CD4-positive, alpha-beta T cell (primary cell): ENCODE measurements at places on chromosomes 4 and X.
A peak's percentile ranks its signal among the peaks of the same experiment; 100 is the strongest.

GRCh38 chrX:48776818-48777439 lies 9.5 kb upstream of the GATA1 start:
- DNase-seq: no peak

- DNase-seq: no peak
Measured at GRCh38 chr4:57090079-57090478, 20.1 kb downstream of the IGFBP7 start.

DNA sequence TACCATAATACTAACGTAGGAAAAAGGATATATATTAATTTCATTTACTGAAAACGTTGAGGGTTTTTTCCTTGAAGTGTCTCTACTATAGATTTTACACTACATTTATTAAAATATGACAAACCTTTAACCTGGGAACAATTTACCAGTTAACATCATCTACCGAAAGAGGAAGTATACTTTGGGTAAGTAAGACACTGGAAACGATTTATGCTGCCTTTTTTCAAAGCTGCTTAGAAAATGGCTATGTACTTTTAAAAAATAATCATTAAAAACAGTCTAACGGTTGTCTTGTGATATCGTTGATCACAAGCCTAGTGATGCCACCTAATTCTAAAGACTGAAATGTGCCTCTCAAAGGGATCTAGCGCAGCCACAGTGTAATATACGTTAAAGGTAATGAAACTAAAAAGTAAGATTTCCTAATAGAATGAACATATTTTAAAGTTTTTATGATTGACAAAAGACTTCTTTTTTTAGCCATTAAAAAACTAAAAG lies 50.4 kb downstream of the STX18 start:
- no peak for DNase-seq

DNA sequence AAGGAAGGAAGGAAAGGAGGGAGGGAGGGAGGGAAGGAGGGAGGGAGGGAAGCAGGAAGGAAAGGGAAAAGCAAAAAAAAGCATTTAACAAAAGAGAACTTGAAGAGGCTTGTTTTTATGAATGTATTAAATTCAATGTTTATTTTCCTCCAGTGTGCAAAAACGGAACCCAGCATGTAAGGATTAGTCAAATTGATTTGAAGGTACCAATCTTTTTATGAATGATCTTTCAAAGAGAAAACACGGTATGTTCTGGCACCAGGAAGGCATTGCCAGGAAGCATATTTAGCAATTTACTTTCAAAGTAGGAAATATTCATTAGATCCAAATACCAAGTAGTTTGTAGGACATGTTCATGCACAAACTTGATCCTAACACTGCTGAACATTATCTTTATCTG lies 453.6 kb downstream of the PDGFC start:
- no peak for DNase-seq

DNA sequence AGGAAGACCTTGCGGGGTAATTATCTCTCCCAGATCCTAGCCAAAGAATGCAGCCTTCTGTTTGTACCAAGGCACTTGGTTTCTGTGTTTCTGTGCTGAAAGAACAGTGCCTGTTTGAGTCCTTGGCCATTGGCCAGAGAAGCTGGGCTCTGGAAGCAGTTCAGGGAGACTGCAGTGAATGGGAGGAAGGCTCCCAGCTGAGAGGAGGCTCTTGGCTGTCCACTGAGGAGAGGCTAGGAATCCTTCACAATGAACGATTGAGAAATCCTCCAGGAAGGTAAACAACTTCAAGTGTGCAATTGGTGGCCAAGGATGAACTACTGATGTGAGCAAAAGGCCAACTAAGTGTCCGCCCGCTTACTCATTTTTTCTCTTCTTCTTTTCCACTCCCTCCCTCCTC lies 61.3 kb downstream of the HS3ST1 start:
- no peak for DNase-seq

DNA sequence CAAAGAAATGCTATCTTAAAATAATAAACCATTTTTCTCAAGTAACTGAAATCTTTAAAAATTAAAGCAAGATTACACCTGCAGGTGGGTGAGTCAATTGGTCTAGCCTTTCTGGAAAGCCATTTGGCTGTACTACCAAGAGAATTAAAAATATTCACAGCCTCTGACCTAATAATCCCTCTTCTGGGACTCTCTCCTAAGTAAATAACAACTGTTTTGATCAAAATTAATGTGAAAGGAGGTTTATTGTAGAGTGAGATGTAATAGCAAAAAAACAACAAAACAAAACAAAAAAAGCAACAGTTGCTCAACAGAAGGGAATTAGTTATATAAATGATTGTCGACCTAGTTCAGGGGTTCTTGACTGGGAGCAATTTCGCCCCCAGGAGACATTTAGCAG lies 89.0 kb downstream of the GEMIN8 start:
- no peak for DNase-seq

GRCh38 chr4:112206431-112206830 lies 25.2 kb upstream of the AP1AR start:
- DNase-seq: no peak

DNA sequence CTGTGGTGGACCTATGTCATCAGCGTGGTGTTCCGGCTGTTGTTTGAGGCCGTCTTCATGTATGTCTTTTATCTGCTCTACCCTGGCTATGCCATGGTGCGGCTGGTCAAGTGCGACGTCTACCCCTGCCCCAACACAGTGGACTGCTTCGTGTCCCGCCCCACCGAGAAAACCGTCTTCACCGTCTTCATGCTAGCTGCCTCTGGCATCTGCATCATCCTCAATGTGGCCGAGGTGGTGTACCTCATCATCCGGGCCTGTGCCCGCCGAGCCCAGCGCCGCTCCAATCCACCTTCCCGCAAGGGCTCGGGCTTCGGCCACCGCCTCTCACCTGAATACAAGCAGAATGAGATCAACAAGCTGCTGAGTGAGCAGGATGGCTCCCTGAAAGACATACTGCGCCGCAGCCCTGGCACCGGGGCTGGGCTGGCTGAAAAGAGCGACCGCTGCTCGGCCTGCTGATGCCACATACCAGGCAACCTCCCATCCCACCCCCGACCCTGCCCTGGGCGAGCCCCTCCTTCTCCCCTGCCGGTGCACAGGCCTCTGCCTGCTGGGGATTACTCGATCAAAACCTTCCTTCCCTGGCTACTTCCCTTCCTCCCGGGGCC lies 1.2 kb downstream of the GJB1 start:
- DNase-seq: no peak

DNA sequence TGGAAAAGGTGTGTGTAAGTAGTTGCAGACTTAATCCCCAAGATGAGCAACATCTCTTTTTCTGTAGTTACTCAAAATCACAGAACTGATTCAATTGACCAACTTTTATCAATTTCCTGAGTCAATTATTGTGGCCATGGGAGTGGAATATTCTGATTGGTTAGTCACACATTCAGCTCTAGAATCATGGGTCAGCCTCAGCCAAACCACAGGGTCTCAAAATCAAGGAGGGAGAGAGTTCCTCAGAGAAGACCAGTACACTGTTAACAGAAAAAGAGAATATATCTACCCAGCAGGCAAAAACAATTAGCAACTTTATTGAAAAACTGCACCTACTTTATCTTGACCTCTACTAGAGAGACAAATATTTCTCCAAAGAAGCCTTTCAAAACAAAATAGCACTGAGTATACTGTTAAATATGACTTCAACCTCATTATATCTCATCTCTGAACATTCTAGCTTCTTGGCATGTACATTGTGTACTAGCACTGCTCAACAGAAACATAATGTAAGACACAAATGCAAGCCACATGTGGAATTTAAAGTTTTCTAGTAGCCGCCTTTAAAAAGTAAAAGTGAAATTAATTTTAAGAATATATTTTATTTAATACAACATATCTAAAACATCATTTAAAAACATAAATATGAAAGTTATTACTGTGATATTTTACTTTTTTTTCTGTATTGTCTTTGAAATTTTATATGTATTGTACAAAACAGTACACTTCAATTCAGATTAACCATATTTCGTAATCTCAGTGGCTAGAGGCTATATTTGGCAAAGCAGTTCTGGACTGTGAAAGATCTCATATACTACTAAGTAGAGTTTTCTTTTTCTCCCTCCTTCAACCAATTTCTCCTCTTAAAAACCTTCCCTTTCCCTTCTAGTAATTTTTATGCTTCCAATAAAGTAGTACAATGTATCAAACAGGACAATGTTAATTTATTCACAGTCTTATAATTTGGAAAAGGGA lies 11.8 kb upstream of the LCORL start:
- no peak for DNase-seq

DNA sequence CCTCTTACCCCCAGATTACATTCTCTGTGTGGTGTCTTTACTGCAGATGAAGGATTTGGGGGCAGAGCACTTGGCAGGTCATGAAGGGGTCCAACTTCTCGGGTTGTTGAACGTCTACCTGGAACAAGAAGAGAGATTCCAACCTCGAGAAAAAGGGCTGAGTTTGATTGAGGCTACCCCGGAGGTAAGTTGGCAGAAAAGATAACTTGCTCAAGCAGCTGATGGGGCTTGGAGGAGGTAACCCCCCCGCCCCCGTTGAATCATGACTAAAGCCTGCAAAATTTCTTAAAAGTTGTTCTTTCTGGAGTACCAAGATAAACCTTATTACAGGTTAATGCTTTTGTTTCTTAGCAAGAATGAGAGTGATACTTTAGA lies 1.5 kb downstream of the CCNG2 start:
- peak; percentile 6 for DNase-seq

GRCh38 chrX:53738370-53738906 lies 51.9 kb upstream of the HUWE1 start:
- no peak for DNase-seq

- no peak for DNase-seq
Measured at GRCh38 chrX:101377547-101377946, 8.4 kb downstream of the BTK start.

- no peak for DNase-seq
Measured at GRCh38 chr4:33628296-33628695, 2616.0 kb downstream of the ARAP2 start.

- no peak for DNase-seq
Measured at GRCh38 chrX:11888421-11888820, 130.4 kb downstream of the MSL3 start.

- peak; percentile 18 for DNase-seq
Measured at GRCh38 chrX:63350465-63350877, 661 bp downstream of the SPIN4 start.

DNA sequence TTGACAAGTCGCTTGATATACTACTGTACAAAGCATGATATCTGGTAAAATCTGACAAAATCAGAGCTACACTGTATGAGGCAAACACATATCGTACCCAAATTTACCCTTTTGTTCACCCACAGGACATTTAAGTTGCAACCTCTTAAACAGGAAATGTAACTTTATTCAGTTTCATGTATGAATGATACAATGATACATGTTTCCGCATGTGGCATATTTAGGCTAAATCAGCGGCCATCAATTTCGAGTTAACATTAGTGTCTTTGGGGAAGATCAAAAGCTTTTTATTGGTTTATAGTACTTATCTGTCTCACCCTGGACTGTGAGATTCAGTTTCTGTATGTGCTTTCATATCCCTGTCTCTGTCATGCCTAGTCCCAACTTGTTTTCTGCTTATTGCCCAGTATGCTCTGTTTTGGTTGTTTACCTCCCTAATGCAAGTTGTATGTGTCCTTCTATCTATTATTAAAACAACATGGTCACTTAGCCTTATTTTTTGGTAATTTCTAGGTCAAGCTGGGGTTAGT lies 97.3 kb upstream of the HPRT1 start:
- DNase-seq: no peak

- no peak for DNase-seq
Measured at GRCh38 chr4:137663251-137664045, 131.2 kb upstream of the PCDH18 start.

DNA sequence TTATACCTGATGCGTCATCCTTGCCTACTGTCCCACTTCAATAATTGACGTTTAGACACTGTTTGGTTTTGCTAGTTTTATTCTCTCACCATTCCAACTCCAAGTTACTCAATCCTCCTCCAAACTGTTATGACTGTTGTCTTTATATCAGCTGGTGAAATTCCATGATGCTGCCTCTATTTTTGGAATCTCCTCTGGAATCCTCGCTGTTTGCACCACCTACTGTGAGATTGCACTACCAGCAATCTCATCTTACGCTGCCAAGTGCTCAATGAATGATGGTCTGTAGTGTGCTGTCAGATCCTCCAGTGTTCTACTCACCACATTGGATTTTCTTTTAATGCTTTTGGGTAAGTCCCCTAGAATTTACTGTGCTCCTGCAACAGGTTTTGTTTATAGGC lies 13.2 kb upstream of the PCDH18 start:
- DNase-seq: no peak

- no peak for DNase-seq
Measured at GRCh38 chrX:112874614-112875013, 34.0 kb upstream of the AMOT start.

- no peak for DNase-seq
Measured at GRCh38 chrX:12802741-12803140, 11.5 kb downstream of the PRPS2 start.

GRCh38 chrX:118807151-118808017 lies 16.2 kb upstream of the ZCCHC12 start:
- DNase-seq: peak; percentile 5

GRCh38 chr4:185479507-185479971 lies 8.0 kb upstream of the CCDC110 start:
- DNase-seq: no peak

- no peak for DNase-seq
Measured at GRCh38 chrX:46165411-46165810, 379.8 kb downstream of the ZNF674 start.

DNA sequence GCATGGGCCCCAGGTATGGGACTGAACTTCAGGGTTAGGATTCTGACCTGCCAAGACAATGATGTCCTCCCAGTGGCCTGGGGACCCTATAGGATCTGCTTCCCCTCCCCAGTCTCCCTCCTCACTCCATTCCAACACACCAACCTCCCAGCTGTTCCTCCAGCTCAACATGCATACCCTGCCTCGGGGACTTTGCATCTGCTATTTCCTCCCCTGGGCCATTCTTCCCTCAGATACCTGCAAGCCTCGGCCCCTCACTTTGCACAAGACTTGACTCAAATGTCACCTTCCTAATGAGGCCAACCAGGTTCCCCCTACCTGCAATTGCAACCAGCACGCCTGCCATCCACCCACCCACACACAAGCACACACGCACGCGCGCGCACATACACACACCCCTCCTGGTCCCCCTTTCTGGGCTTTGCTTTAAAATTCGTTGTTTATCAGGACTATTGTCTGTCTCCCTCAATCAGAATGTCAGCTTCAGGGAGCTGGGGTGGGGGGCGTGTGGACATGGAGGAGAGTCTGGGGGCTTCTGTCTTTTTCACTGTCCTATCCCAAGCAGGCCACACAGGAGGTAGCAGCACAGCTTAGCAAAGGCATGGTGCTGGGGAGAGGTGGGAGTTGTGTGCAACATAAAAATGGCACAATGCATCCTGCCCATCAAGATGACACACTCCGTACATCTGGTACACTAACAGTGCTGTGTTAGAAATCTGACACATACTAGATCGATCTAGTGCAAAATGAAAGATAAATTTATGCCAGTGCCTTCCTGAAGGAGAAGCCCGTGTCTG lies 20.6 kb upstream of the PPP2R2C start:
- no peak for DNase-seq
